ENCODE measurements at places on chromosomes 4 and X. TPM values are rescaled to one million over a fixed set of nuclear protein-coding genes. Genes with fewer than 3 reads are reported as not detected.

- no peak for DNase-seq
These were observed 4.4 kb downstream of the GYPB start for GRCh38 chr4:144014808-144015207.

- no peak for DNase-seq
These were observed 522.8 kb downstream of the GLUD2 start for GRCh38 chrX:121570072-121570841.

MAGEE1 gene
- 2.1 TPM for total RNA-seq

PTTG2 gene
- total RNA-seq: not detected

GABRG1 gene
- total RNA-seq: not detected

Data from SJCRH30 (cell line).